ENCODE measurements at places on chromosomes 7 and 10.
A peak's percentile ranks its signal among the peaks of the same experiment; 100 is the strongest.

- no peak for DNase-seq
Measured at GRCh38 chr7:153902862-153903261, 149.3 kb upstream of the DPP6 start.

DNA sequence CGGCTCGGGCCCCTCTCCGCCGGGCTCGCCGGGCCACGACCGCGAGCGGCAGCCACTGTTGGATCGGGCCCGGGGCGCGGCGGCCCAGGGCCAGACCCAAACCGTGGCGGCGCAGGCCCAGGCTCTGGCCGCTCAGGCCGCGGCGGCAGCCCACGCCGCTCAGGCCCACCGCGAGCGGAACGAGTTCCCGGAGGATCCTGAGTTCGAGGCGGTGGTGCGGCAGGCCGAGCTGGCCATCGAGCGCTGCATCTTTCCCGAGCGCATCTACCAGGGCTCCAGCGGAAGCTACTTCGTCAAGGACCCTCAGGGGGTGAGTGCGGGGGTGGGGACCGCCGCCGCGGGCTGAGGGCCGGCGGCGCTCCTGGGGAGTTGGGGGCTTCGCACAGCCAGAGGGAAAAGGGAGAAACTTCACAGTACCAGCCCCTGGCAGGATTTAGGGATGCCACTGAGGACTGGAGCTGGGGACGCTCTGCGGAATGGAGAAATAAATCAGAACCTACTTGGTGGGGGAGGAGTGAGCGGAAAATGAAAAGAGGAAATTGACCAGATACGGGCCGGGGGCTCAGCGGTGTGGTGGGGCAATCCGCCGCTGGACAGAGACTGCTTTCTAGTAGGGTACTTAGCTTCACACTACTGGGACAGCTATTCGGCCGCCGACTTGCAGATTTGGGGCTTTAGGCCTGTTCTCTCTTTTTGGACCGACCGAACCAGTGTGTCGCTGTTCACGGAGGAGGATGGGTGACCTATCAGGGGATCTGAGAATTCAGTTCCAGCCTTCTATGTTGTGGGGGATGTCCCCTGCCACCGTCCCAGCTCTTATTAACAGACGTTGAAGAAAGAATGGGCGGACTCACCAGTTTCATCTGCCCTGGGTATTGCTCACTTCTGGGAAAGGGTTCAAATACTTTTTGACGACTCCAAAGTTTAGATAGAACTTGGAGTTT lies 669 bp downstream of the PI4K2A start:
- peak; percentile 71 for DNase-seq

GRCh38 chr10:33328253-33328652 lies 6.2 kb downstream of the NRP1 start:
- no peak for DNase-seq

DNA sequence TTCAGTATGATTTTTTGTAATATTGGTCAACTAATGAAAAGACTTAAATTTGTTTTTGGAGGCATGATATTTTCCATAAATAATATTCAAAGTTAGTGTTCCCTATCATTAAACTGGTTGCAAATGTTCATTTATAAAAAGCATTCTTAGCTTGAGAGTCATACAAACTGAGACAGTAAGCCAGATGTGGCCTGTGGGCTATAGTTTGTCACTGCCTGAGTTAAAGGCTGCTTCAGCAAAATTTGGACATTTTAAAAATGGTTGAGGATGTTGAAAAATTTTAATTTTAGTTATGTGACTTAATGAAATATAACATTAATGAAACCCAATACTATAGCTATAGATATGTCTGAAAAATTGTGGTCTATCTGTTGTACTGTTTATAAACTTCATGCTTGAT lies 180.2 kb upstream of the CACNA2D1 start:
- no peak for DNase-seq

GRCh38 chr7:115019882-115020605 lies 98.2 kb downstream of the MDFIC start:
- no peak for DNase-seq

DNA sequence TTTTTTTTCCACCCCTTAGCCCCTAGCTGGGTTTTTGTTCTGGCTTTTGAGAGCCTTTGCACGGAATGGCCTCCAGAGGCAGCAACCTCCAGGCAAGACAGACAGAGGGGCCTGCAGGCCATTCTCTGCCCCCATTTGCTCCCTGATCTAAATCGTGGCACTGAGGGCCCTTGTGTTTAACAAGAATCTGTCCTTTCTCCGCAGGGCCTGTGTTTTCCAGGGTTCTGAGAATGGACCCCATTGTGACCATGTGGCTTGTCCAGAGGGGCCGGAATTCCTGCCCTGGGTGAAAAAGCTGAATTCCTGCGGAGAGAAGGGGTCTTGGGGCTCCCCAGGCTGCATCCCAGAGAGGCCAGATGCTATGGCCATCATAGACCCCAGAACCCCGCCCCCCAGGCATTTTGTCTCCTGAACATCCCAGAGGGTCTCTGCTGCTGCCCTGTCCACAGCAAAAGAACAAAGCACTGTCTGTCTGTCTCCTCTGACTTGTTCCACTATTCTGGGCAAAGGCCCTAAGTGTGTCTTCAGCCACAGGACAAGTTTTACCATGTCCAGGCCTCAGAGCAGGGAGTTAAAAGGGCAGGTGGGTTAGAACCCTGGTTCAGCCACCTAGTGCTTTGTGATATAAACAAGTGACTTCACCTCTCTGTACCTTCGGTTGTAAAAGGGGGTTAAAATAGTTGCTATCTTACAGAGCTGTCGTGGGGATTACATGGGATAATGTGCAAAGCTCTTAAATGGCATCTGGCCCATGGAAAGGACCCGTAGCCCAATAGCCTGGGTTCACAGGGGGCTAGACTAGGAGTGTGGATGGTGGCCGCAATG lies 155.6 kb downstream of the SH3PXD2A start:
- no peak for DNase-seq

DNA sequence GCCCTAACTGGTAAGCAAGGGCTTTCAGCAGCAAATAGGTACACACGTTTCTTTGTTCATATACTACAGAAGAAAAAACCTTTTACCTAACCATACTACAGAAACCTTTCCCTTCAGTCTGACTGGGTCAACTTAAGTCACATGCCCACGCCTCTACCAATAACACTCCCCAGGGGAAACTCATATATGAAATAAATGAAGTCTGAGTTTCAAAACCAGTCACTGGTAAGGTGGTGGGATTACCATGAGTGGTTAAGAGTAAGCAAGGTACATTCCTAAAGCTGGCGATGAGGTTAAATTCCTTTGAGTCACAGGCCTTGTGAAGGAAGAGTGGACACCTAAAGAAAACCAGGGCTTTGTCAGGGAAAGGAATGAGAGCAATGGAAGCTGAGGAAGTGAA lies 21.4 kb upstream of the KIF20B start:
- no peak for DNase-seq

- no peak for DNase-seq
Measured at GRCh38 chr7:91326516-91327199, 62.4 kb downstream of the FZD1 start.
